ENCODE measurements at places on chromosomes 4 and X.

DNA sequence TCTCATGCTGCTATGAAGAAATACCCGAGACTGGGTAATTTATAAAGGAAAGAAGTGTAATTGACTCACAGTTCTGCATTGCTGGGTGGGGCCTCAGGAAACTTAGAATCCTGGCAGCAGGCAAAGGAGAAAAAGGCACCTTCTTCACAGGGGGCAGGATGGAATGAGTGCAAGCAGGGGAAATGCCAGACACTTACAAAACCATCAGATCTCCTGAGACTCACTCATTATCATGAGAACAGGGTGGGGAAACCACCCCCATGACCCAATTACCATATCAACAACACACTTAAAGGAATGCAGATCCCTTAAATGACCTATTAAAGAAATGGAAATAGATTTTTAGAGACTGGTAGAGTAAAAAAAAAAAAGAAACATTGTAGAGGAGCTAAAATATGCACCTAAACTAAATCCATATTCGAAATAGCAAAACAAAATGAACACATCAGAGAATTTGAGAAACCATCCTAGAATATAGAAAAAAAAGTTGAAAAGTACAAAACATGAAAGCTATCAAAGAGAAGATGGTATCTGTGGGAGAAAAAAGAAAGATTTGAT, 104.3 kb upstream of the UGT8 start:
- H3K4me3 ChIP-seq, result no peak overlapping the region
- H3K27ac ChIP-seq, result no peak overlapping the region
- H3K4me1 ChIP-seq, result no peaks in the 10 kb centered on the region

- H3K27ac ChIP-seq, result no peak overlapping the region
- H3K4me3 ChIP-seq, result no peak overlapping the region
- H3K27me3 ChIP-seq, result no peaks in the 10 kb centered on the region
Measured at GRCh38 chr4:125750828-125751466, 436.2 kb downstream of the FAT4 start.

- H3K27ac ChIP-seq, result peak overlapping the region; percentile 53
- H3K4me1 ChIP-seq, result peaks cover 20% of the 10 kb centered on the region
- no peaks in the 10 kb centered on the region for H3K27me3 ChIP-seq
- no peaks in the 10 kb centered on the region for H3K36me3 ChIP-seq
Measured at GRCh38 chr4:1572521-1572920, 111.6 kb downstream of the FAM53A start.

GRCh38 chr4:148453833-148454232, 11.6 kb upstream of the NR3C2 start:
- no peak for DNase-seq
- H3K27me3 ChIP-seq, result peaks cover 5% of the 10 kb centered on the region
- no peak overlapping the region for H3K4me3 ChIP-seq
- no peaks in the 10 kb centered on the region for H3K36me3 ChIP-seq
- H3K27ac ChIP-seq, result no peak overlapping the region

DNA sequence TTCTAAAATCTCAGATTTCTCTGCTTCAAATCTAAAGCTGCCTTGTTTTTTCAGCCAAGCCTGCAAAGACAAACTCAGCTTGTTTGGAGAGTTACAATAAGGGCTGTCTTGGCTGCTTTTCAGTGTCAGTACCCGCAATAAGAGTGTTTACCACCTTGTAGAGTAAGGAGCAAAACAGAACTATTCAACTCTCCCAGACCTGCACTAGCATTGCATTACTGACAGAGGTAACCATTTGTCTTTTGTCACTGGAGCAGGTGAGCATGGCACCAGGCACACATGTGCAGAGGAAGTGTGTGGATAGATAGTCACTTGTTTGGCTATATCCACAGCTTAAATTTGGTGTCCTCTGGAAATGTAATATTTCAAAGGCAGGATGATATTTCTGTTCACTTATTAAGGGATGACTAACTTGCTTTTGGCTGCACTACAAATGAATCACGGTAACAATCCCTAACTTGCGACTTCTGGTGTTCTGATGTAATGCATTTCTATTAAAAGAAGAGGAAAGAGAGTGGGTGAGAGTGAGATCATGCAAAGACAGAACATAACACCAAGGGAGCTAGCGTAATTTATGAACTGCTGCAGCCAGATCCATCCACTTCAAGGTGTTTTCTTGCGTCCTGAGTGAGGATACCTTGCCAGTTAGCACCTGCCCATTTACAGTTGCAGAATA, 38.6 kb downstream of the PTCHD1 start:
- H3K4me1 ChIP-seq, result no peaks in the 10 kb centered on the region
- H3K27ac ChIP-seq, result no peak overlapping the region
- no peak for DNase-seq
- H3K4me3 ChIP-seq, result no peak overlapping the region

DNA sequence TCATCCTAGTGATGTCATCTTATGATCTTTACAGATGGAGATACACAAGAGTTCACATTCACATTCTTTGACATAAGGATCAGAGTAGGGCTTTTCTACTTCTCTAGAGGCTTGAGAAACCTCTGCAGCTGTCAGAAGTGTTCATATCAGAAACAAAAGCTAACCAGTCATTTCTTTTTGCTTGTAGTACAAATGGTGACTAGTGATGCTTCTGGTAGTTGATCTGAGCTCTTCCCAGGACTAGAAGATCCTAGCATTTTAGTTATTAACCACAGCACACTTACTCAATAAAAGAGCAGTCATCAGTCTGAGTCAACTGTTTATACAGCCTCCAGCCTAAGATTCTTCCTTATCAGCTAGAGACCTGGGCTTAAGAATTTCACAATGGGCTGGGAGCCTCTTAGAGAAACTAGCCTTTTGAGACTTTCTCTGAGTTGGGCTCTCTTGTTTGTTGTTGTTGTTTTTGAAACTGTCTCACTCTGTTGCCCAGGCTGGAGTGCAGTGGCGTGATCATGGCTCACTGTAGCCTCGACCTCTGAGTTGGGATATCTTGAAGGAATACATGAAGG, 84.1 kb downstream of the TMEM164 start:
- H3K36me3 ChIP-seq, result no peaks in the 10 kb centered on the region
- no peaks in the 10 kb centered on the region for H3K27me3 ChIP-seq
- DNase-seq, result peak; percentile 90
- H3K4me3 ChIP-seq, result no peak overlapping the region

DNA sequence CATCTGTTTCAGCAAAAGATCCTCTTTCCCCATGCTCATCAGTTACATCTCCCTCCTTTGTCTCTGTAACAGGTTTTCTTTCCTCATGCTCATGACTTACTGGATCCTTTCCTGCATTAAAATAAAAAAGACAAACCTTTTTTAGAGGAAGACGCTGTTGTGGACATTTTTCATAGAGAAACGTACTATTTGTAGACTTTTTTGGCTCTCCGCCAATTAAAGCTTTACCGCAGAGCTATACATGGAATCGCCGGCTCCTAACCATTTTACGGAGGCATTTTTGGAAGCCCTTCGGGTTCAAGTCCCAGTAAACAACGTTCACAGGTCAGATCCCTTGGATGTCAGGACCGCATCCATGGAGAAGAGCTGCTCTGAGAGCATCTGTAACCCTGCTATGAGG, 1.3 kb downstream of the FAM9C start:
- no peak overlapping the region for H3K27ac ChIP-seq
- H3K36me3 ChIP-seq, result no peaks in the 10 kb centered on the region
- no peaks in the 10 kb centered on the region for H3K4me1 ChIP-seq
- no peaks in the 10 kb centered on the region for H3K27me3 ChIP-seq

- DNase-seq, result no peak
- no peaks in the 10 kb centered on the region for H3K27me3 ChIP-seq
- no peak overlapping the region for H3K4me3 ChIP-seq
- no peaks in the 10 kb centered on the region for H3K36me3 ChIP-seq
Measured at GRCh38 chr4:40399578-40399977, 64.4 kb downstream of the CHRNA9 start.

DNA sequence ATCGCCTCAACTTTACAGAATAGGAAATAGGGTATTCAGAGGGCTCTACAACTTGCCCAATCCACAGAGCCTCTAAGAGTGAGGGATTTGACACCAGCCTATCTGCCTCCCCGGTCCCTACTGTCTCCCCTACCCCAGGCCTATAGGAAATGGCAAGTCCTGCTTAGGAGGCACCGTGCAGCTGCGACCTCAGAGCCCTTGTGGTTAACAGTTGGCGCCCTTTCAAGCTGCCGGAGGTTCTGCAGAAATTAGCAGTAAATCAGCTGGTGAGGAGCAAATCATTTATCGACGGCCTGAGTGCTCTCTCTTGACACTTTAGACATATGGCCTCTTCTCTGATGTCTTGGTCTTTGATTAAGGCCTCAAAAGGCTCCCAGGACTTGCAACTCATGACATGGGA, 96.9 kb downstream of the CLNK start:
- H3K4me3 ChIP-seq, result no peak overlapping the region
- no peak for DNase-seq
- no peak overlapping the region for H3K27ac ChIP-seq
- no peaks in the 10 kb centered on the region for H3K36me3 ChIP-seq
- no peaks in the 10 kb centered on the region for H3K27me3 ChIP-seq

DNA sequence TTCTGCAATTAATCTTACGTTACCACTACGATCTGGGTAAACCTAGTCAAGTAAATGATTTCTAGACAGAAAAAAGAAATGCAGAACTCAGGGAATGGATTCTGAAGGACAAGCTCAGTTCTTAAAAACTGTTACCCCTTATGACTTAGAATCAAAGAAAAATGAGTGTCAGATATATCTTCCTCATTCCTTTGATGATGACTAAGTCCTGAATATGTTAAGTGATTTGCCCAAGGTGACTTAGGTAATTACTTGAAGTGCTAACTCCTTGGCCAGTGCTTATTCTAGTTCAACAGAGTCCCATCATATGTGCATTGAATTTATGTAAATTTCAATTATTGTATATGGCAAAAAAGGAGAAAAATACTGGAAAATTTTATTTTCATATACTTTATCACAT, 92.5 kb downstream of the PPEF1 start:
- H3K4me1 ChIP-seq, result no peaks in the 10 kb centered on the region
- H3K4me3 ChIP-seq, result no peak overlapping the region
- H3K36me3 ChIP-seq, result no peaks in the 10 kb centered on the region
- no peaks in the 10 kb centered on the region for H3K27me3 ChIP-seq
- no peak overlapping the region for H3K27ac ChIP-seq

DNA sequence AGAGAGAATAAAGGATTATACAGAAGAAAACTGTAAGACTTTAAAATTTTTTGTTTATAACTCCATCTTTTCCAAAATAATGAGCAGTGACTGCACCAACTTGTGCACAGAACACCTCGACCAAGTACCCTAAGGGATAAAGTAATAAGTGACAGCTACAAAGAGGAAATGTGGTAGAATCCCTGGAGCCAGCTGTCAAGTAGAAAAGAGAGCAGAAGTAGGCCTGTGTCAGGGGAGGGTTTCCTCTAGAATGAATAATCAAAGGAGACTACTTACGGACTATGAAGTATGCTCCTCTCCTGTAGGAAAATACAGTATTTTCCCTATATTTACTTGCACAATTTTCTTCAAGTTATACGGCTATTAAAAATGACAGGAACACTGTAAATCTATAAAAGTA, 1.2 kb downstream of the EIF1AX start:
- peaks cover 7% of the 10 kb centered on the region for H3K36me3 ChIP-seq
- DNase-seq, result no peak
- peak overlapping the region; percentile 64 for H3K4me3 ChIP-seq
- H3K27me3 ChIP-seq, result no peaks in the 10 kb centered on the region

DNA sequence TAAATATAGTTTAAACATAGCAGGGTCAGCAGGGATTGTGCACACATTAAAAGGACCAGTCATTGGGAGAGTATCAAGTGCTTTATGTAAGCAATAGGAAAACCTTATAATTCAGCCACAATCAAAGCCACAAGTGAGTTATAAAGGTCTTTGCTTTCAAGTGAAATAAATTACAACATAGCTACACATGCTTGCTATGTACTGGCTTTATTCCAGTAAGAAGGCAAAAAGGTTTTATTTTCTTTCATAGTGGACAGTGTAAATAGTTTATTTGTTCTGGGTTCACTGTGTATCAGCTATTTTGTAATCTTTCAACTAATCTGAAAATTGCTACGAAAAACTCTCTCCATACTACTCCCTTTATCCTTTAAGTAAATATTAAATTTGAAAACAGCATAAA, 691.4 kb downstream of the PCDH7 start:
- H3K4me1 ChIP-seq, result no peaks in the 10 kb centered on the region
- no peak overlapping the region for H3K27ac ChIP-seq
- no peaks in the 10 kb centered on the region for H3K27me3 ChIP-seq
- DNase-seq, result no peak
- no peaks in the 10 kb centered on the region for H3K36me3 ChIP-seq

DNA sequence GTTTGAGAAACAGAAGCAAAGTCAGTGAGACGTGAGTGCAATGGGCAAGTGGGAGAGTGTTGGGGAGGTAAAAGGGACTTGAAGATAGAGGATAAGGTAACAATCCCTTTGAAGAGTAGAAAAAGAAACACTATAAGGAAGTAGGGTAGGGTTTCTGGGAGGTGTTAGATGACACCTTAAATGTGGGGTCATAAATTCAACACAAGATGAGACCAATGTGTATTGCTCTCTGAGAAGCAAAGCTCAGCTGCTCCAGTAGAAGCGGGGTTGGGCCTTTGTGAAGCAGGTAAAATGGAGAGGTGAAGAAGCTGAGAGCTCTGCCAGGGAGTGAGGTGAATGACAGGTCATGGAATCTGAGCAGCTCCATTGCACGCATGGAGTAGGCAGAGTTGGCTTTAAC, 85.3 kb downstream of the REELD1 start:
- H3K27me3 ChIP-seq, result peaks cover 2% of the 10 kb centered on the region
- H3K4me1 ChIP-seq, result no peaks in the 10 kb centered on the region
- no peak overlapping the region for H3K27ac ChIP-seq

- DNase-seq, result no peak
- no peaks in the 10 kb centered on the region for H3K36me3 ChIP-seq
- H3K4me3 ChIP-seq, result no peak overlapping the region
- H3K27ac ChIP-seq, result no peak overlapping the region
- peaks cover 8% of the 10 kb centered on the region for H3K4me1 ChIP-seq
- no peaks in the 10 kb centered on the region for H3K27me3 ChIP-seq
Measured at GRCh38 chr4:38099908-38100407, 139.8 kb downstream of the PTTG2 start.

DNA sequence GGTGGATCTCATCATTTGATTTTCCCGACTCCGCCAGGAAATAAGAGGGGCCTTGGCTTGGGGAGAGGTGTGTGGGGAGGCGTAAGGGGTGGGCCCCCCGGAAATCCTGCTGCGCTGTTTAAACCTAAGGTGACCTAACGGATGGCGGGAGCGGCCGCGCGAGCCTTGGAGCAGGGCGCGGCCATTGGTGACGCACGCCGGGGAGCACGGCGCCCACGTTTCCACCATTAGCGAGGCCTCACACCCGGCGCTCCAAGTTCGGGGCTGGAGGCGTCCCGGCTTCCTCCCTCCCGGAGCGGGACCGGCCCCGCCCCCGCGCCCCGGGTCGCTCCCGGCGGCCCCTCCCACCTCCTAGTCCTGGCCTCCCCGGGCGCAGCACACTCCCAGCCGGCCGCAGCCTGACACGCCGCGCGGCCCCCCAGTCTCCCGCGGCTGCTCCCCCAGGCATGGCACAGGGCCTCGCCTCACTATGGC, at the start of gene SMS:
Gene SMS (plus strand): TSS at position 354 of the 474 bp plus-strand sequence. CDS start 116 bp downstream, at position 470.
- H3K36me3 ChIP-seq, result no peaks in the 10 kb centered on the region
- H3K4me1 ChIP-seq, result peaks cover 35% of the 10 kb centered on the region
- H3K27ac ChIP-seq, result peak within 1 kb of the TSS; percentile 86
- DNase-seq, result peak; percentile 82
- peak within 1 kb of the TSS; percentile 89 for H3K4me3 ChIP-seq
